H54 (cell line): ENCODE measurements at places on chromosomes 4 and X.
A peak's percentile ranks its signal among the peaks of the same experiment; 100 is the strongest.

DNA sequence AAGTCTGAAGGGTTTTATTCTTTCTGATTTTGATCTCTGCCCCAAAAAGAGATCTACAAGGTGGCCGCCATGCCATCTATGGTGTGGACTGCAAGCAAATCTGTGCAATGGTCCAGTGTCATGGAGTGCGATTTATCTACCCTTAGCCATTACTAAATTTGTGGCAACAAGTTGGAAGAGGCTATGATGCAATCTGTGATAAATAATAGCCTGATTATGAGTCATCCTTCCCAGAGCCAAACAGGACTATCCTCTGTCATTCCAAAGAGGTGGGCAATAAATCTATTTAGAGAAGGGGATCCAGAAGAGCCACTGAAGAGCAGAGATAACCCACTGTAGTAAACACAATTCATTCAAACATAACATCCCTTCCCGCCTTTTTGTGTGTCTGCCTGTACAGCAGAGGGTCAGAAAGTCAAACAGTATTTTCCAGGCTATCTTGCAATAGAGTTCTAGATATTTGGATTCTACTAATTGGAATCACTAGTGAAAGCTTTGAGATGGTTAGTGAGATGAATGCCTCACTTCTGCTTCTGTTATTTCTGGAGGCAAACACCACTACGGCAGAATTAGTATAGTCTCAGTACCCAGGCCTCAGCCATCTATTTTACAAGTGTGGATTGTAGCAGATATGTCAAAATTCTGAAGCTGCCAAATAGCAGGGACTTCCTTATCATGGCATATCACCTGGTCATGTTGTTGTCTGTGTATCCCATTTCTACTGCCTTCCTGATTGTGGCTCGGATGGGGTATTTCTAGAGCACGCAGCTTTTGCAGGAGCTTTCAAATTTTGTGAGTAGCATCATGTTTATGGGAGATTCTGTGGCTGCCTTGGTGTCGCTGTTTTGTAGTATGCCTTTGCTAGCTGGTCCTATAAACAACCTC lies 192.0 kb downstream of the SMIM20 start:
- no peak for DNase-seq

- no peak for DNase-seq
Measured at GRCh38 chr4:40046311-40046980, 10.2 kb upstream of the N4BP2 start.

DNA sequence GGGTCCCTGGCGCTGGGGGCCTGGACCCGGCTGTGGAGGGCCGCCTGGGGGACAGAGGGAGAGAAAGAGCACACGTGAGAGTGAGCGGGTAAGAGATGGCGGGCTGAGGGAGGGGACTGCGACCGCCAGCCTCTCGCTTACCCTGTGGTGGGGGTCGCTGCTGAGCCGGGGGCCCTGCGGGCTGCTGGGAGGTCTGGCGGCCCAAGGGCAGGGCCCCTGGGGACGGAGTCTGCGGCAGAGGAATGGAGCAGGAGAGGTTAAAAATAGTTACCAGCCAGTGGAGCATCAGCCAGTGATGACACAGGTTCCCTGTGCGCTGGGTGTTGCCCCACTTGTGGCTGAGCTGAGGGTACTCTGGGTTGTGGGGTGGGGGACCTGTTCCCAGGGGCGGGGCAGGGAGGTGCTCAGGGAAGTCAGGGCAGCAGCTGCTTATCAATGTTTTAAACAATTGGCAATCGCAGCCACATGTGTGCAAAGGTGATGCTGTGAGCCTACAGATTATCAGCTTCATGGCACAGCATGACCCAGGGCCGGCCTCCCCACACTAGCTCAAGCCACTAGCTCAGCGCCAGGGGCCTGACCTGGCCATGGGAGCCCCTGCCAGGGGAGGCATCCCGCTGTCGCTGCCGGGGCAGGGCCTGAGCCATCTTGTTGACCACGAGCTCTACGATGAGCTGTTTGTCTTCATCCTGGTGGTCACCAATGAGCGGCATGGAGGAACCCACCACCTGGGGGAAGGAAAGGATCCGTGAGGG lies 7.5 kb upstream of the TIMP1 start:
- DNase-seq = no peak

GRCh38 chr4:73727685-73728084 lies 12.7 kb upstream of the CXCL8 start:
- no peak for DNase-seq

- DNase-seq = peak; percentile 53
Measured at GRCh38 chr4:972651-973424, 531 bp downstream of the DGKQ start.

- no peak for DNase-seq
Measured at GRCh38 chrX:131322651-131323050, 33.5 kb upstream of the IGSF1 start.
